Stomach (tissue), 19 donors: ENCODE measurements at places on chromosomes 5 and 9.

DNA sequence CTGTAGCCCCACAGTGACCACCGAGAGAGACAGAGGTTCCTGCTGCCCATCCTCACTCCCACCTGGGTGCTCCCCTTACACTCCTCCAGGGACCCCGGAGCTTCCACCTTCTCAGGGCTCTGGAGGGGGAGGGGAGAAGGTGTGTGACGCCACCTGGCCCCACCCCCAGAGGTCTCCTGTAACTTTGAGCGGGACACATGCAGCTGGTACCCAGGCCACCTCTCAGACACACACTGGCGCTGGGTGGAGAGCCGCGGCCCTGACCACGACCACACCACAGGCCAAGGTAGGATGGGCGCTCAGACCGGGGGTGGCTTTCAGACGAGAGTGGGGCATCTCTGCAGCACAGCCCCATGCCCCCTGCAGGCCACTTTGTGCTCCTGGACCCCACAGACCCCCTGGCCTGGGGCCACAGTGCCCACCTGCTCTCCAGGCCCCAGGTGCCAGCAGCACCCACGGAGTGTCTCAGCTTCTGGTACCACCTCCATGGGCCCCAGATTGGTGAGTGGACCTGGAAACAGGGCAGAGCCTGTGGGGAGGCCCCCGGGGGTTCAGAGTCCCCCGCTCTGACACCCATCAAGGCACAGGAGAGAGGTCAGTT lies 4.5 kb downstream of the MAMDC4 start:
- peaks cover 12% of the 10 kb centered on the region for H3K36me3 ChIP-seq
- DNase-seq = peak; percentile 11
- peaks cover 84% of the 10 kb centered on the region for H3K4me1 ChIP-seq
- H3K4me3 ChIP-seq = no peak overlapping the region
- H3K27me3 ChIP-seq = no peaks in the 10 kb centered on the region

- no peak overlapping the region for H3K27ac ChIP-seq
- no peak for DNase-seq
- no peaks in the 10 kb centered on the region for H3K27me3 ChIP-seq
- H3K4me3 ChIP-seq = no peak overlapping the region
Measured at GRCh38 chr5:82352146-82352791, 74.1 kb upstream of the RPS23 start.

DNA sequence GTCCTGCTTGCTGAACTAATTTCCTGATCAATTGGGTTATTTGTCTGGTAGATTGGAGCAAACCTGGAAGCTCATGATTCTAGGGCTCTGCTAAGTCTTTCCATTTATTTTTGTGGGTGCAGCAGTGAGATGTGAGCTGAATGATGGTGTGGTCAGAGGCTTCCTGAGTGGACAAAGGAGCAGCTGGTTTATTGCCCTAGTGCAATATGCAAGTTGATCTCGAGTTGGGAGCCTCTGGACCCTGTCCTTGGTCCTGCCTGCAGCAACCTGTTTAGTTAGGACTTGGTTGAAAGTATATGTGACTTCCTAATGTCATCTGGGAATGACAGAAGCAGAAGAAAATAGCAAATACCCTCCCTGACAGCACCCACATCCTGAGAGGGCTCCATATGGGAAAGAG lies 4.2 kb upstream of the UNC5A start:
- H3K4me1 ChIP-seq = peaks cover 20% of the 10 kb centered on the region
- DNase-seq = no peak
- H3K36me3 ChIP-seq = no peaks in the 10 kb centered on the region
- H3K4me3 ChIP-seq = no peak overlapping the region
- H3K27me3 ChIP-seq = peaks cover 11% of the 10 kb centered on the region

DNA sequence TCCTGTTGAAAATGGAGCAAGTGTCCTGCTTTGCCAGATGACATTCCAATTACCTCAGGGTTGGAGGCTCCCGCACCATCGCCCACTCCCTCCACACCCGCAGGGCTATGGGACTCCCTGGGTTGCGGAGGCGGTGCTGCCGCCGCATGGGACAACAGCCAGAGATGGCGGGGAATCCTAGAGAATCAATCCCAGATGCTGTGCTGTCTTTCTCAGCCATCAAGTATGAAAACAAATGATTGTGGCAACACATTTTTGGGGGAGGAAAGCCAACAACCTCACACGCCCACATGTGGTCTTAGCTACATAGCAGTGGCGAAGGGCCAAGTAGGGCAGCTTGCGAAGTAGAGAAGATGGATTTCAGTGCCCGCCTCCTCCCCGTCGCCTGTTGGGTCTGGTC lies 46.7 kb downstream of the IL31RA start:
- no peak overlapping the region for H3K4me3 ChIP-seq
- no peak overlapping the region for H3K27ac ChIP-seq
- H3K27me3 ChIP-seq = no peaks in the 10 kb centered on the region
- no peaks in the 10 kb centered on the region for H3K4me1 ChIP-seq
- peak; percentile 39 for DNase-seq
- H3K36me3 ChIP-seq = no peaks in the 10 kb centered on the region

GRCh38 chr9:94772639-94773303 lies 46.3 kb downstream of the AOPEP start:
- H3K4me1 ChIP-seq = no peaks in the 10 kb centered on the region
- no peak for DNase-seq
- H3K4me3 ChIP-seq = no peak overlapping the region
- H3K27me3 ChIP-seq = no peaks in the 10 kb centered on the region
- no peaks in the 10 kb centered on the region for H3K36me3 ChIP-seq
